NCI-H774 (cell line): ENCODE measurements at places on chromosomes 4 and X.

- no peak for DNase-seq
These were observed 132.3 kb downstream of the CBR4 start for GRCh38 chr4:168877511-168878491.

DNA sequence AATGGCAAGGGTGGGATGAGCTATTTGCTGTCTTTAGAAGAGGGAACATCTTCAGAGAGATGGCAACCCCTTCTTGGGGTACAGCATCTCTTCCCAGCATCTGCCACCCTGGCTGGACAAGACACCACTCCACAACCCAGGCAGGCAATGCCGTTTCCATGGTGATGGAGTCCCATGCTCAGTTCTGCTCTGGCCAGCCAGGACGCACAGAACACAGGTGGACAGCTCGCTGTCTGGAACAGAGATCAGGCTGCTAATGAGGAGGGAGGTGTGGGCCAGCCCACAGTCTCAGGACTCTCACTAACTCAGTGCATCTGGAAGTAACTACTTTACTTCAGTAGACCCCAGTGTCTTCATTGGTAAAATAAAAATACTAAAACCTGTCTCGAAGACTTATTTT is 321.0 kb upstream of the CPEB2 start:
- DNase-seq: no peak

DNA sequence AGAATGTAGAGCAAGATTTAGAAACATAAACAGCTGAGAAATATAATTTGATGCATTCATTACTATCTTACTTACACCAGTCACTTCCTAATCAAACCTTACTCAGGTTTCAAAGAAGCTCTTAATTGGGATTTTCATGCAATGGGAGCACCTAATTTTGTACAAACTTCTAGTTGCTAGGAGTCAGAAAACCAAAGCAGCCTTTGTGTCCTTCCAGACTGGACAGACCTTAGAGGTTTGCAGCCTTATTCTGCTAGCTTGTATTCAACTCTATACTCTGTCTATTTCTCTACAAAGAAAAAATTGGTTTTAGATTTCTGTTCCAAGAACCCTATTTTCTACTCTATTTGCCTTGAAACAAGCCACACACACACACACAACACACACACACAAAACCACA is 19.4 kb downstream of the GABRA2 start:
- DNase-seq: no peak

DNA sequence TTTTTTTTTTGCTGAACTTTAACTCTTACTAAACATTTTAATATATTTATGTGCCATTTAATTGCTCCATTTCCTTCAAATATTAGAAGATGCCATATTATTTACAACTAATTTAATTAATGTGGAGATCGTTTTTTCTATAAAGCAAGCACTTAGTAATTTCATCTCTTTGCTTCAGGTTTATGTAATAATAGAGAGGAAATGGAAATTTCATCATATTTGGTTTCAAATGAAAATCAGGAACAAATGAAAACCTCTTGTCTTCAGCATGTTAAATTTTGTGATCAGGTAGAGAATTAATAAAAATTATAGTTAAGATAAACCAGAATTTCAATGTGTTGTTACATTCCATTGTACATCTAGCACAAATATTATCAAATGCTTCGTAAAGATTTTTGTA is 120.1 kb downstream of the SYNPO2 start:
- no peak for DNase-seq

DNA sequence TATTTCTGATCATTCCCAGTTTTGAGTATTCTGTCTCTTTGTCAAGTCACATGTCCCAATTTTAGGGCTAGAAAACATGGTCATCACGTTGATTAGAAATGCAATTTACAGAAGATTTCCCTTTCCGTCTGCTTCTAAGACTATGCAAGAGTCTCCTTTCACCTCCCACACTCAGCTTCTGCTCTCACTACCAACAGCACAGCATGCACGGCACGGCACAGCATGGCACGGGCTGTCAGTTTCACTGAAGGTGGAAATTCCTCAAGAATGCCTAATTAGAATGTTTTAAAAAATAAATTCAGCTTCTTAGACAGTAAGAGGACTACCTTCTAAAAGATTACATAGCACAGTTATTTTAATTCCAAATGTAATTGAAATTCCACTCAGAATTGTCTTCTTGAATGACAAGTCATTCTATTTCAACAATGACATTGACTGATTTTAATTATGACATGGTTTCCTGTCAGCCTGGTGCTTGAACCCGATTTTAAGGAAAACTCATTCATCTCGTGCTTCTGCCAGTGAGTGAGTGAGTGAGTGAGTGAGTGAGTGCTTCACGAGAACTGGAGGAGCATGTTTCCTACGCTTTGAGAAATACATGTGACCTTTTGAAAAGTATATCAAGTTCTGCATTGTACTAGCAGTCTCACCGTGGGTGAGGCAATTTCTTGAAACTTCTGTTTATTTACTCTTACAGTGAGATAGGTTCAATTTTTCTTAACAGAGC is 124.8 kb upstream of the SORBS2 start:
- no peak for DNase-seq

- no peak for DNase-seq
These were observed 2.5 kb upstream of the SOX3 start for GRCh38 chrX:140507223-140507981.

DNA sequence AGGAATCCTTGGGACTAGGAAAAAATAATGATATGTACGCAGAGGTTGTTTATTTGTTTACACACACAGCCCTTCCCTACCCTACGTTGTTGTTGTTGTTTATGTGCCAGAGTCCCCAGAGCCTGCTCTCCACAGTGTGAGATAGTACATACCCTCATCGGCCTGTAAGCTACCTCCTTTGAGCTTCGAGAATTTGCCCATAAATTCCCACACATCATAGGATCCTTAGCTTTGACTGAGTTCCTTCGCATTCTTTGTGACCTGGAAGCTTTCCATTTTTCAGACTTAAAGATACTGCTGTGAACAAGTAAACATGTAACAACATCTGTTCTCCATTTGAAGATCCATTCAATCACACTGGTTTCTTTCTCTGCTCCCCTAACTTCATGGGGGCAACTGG is 114.5 kb downstream of the IRF2 start:
- no peak for DNase-seq

DNA sequence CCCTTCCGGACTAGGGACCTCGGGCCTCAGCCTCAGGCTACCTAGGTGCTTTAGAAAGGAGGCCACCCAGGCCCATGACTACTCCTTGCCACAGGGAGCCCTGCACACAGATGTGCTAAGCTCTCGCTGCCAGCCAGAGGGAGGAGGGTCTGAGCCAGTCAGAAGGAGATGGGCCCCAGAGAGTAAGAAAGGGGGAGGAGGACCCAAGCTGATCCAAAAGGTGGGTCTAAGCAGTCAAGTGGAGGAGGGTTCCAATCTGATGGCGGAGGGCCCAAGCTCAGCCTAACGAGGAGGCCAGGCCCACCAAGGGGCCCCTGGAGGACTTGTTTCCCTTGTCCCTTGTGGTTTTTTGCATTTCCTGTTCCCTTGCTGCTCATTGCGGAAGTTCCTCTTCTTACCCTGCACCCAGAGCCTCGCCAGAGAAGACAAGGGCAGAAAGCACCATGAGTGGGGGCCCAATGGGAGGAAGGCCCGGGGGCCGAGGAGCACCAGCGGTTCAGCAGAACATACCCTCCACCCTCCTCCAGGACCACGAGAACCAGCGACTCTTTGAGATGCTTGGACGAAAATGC is at the start of gene WAS:
Gene WAS (plus strand): TSS at position 389 of the 572 bp plus-strand sequence. CDS start 55 bp downstream, at position 444.
- no peak for DNase-seq

GRCh38 chr4:44652002-44652401 is 577 bp upstream of the YIPF7 start:
- DNase-seq: no peak

DNA sequence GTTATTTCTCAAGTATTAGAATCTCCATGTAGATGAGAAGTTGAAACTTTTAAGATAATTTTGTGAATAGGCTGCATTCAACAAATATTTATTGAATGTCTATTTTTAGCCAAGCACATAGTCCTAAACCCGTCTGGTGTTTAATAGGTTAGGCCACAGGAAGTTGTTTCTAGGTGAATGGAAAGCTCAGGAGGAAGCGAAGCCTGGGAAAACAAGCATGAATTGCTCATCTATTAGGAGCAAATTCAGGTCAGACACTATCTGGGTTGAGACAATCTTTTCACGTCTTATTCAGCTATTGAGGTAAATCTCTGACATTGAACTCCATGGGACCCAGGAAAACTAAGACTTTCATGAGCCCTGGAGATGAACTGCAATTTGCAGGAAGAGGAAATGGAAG is 43.1 kb upstream of the FREM3 start:
- DNase-seq: no peak

DNA sequence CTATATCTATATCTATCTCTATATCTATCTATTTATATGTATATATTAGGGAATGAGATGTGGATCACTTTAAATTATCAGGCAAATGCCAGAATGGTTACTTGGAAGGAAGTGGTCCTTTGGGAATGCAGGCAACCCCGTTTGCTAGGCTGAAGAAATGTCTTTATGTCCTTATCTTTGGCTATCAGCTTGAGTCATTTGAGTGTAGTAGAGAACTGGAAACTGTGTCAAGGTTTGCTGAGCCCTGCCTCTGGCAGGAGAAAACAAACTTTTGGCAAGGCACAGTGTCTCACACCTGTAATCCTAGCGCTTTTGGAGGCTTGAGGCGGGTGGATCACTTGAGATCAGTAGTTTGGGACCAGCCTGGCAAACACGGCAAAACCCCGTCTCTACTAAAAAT is 167.3 kb downstream of the ACTRT1 start:
- DNase-seq: no peak

DNA sequence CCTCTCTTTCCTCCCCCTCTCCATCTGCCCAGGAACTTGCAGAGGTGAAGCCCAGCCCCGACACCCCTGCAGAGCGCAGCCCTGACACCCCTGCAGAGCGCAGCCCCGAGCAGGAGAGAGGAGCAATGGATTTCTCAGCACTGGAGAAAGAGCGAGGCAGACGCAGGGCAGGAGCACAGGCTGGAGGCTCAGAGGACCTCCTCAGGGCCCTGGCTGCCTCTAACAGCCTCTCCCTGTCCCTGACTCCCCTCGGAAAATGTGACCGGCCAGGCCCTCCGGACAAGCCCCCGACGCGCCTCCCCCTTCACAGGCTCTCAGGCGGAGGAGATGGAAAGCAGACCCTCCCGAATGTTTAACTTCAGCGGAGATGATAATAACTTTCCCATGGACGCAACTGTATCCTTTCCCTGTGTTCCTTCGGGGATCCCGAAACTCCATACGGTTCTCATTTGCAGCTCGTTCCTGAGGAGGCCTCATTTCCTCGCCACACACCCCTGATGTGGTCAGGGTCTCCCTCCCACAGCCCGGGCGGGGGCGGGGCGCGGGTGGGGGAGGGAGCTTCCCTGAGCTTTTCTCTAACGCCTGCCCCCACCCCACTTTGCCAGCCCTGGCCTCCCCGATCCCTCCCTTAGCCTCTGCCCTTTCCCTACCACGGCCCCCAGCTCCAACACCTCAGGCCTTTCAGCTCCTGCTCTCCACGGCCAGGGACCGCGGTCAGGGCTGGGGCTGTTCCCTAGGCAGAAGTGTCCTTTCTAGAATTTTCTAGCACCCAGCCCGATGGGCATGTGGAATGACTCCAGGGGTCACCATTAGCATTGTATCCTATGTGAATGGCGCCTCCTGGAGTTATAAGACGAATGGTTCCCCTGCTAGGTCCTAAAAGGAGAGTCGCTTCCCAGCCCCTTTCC is 201.1 kb upstream of the BCOR start:
- no peak for DNase-seq

GRCh38 chr4:174764105-174764729 is 64.8 kb downstream of the GLRA3 start:
- DNase-seq: no peak

DNA sequence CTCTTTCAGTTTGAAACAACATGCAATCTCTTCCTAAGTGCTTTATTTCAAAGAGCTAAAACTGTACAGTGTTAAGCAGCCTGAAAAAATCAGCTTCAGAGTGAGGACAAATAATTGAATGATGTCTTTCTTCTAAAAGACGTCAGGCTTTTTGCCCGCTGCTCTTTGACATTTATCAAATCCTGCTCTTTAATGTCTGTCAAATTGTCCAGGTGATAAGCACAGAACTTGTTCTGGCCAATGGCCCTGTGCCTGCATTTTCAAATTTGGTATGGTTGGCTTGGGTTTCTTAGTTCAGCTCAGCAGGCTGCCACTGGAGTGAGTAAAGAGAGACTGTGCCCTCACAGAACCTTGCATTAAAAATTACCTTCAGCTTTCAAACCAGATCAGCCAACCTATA is 712.9 kb upstream of the LCORL start:
- no peak for DNase-seq

- DNase-seq: no peak
These were observed 855 bp upstream of the DHRSX start for GRCh38 chrX:2501559-2502102.

DNA sequence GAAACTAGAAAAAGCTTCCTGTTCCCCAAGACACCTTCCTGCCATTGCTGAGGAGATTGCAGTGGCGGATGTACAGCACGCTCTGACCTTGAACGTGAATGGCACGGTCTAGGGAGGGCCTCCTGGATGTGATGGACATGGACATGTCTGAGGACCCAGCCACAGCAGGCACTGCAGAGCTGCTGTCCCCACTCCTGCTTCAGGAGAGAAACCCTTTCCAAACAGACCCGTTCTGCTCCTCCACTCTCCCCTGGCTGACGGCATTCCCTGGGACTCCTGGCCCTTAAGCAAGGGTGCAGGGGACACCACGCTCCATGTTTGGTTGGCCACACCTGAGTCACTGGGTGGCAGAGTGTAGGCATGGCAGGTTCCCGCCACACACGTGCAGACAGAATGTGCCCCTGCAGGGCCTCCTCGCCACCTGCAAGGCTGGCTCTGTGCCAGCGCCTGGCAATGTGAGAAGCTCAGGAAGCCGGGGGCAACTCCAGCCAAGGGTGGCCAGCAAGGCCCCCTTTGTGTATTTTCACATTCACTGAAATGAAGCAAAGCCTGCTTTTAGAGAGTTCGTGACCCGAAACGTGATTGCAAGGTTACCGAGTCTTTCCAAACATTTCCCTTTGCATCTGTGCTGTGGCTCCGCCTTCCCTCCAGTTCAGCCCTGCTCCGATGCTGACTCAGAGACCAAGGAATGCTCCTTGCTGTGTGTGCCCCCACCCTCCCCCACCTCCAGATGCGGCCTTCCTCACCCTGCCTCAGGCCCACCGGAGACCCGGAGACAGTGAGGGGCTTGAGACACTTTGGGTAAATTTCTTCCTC is 46.1 kb downstream of the HTRA3 start:
- DNase-seq: peak; percentile 57

- no peak for DNase-seq
These were observed 31.1 kb downstream of the CLDN22 start for GRCh38 chr4:183288955-183289354.
